ENCODE measurements at places on chromosomes 4 and X. TPM values are rescaled to one million over a fixed set of nuclear protein-coding genes. Genes with fewer than 3 reads are reported as not detected.
A peak's percentile ranks its signal among the peaks of the same experiment; 100 is the strongest.

CXCL13 gene
- not detected for polyA plus RNA-seq

VSIG4 gene
- not detected for polyA plus RNA-seq

DIAPH2 gene
- polyA plus RNA-seq: 10.9 TPM

COX7B2 gene
- not detected for polyA plus RNA-seq

TEX13C gene
- not detected for polyA plus RNA-seq

RBMXL3 gene
- polyA plus RNA-seq: not detected

FAM13A gene
- 1.7 TPM for polyA plus RNA-seq

TMSB15A gene
- 0.92 TPM for polyA plus RNA-seq

MAB21L2 gene
- not detected for polyA plus RNA-seq

DNA sequence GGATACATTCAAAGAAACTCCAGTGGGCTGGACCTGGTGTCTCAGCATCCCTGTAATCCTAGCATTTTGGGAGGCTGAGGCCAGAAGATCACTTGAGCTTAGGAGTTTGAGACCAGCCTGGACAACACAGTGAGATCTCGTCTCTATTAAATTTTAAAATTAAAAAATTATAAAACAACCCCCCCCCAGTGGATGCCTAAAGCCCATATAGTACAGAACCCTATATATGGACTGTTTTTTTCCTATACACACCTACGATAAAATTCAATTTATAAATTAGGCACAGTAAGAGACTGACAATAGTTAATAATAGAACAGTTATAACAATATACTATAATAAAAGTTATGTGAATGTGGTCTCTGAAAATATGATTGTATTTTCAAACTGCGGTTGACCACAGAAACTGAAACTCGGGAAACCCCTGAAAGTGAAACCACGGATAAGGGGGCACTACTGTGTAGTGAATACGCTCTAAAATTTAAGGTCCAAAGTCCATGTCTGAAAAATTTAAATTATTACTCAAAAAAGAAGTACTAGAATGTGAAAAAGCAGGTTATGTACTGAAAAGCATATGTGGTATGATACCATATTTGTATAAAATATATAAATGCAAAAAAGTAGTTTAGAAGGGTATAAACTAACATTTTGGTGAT lies 2.0 kb downstream of the SMIM14 start:
- peaks cover 49% of the 10 kb centered on the region for H3K4me1 ChIP-seq
- peak overlapping the region; percentile 94 for H3K27ac ChIP-seq
- peak overlapping the region; percentile 97 for H3K4me3 ChIP-seq
- peak; percentile 52 for DNase-seq
- H3K27me3 ChIP-seq: peaks cover 8% of the 10 kb centered on the region

GRCh38 chr4:24968992-24969391 lies 56.1 kb upstream of the CCDC149 start:
- H3K27ac ChIP-seq: no peak overlapping the region
- peaks cover 2% of the 10 kb centered on the region for H3K27me3 ChIP-seq
- no peaks in the 10 kb centered on the region for H3K4me1 ChIP-seq

DNA sequence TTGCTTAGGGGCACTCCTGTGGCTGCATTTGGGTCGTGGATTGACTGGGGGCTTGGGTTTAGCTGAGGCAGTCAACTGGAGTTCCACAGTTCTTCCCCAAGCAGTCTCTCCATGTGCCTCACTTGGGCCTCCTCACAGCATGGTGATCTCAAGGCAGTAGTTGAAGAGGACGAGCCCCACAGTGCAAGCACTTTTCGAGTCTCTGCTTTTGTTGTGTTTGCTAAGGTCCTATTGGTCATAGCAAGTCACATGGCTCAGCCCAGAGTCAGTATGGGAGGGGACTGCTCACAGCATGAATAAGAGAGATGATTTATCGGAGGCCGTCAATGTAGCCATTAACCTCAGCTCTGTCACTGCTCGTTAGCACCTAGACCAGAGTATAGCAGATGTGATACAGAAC lies 29.7 kb downstream of the BMX start:
- H3K27ac ChIP-seq: no peak overlapping the region
- no peak for DNase-seq
- H3K36me3 ChIP-seq: no peaks in the 10 kb centered on the region

- DNase-seq: no peak
- no peak overlapping the region for H3K4me3 ChIP-seq
- peak overlapping the region; percentile 15 for H3K27ac ChIP-seq
- peaks cover 42% of the 10 kb centered on the region for H3K4me1 ChIP-seq
- no peaks in the 10 kb centered on the region for H3K27me3 ChIP-seq
- no peaks in the 10 kb centered on the region for H3K36me3 ChIP-seq
Measured at GRCh38 chr4:7659429-7660175, 224.9 kb upstream of the PSAPL1 start.

DNA sequence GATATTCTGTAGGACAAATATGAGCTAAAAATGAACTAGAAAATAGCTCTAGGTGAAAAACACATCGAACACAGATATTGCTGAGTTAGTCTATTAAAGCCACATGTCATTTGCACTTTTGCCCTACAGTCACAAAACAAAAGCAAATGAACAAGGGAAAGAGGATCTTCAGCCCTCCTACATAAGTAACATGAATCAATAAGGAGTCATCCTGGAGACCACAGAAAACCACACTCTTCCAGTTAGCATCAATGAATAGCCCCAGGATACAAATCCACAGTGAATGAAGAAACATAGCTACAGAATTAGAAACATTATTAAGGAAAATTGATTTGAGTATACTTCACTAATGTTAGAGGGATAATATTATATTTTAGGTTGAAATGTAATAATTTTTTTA lies 311.4 kb downstream of the MAPK10 start:
- DNase-seq: no peak
- H3K27ac ChIP-seq: no peak overlapping the region
- no peak overlapping the region for H3K4me3 ChIP-seq
- H3K27me3 ChIP-seq: no peaks in the 10 kb centered on the region
- H3K36me3 ChIP-seq: no peaks in the 10 kb centered on the region

DNA sequence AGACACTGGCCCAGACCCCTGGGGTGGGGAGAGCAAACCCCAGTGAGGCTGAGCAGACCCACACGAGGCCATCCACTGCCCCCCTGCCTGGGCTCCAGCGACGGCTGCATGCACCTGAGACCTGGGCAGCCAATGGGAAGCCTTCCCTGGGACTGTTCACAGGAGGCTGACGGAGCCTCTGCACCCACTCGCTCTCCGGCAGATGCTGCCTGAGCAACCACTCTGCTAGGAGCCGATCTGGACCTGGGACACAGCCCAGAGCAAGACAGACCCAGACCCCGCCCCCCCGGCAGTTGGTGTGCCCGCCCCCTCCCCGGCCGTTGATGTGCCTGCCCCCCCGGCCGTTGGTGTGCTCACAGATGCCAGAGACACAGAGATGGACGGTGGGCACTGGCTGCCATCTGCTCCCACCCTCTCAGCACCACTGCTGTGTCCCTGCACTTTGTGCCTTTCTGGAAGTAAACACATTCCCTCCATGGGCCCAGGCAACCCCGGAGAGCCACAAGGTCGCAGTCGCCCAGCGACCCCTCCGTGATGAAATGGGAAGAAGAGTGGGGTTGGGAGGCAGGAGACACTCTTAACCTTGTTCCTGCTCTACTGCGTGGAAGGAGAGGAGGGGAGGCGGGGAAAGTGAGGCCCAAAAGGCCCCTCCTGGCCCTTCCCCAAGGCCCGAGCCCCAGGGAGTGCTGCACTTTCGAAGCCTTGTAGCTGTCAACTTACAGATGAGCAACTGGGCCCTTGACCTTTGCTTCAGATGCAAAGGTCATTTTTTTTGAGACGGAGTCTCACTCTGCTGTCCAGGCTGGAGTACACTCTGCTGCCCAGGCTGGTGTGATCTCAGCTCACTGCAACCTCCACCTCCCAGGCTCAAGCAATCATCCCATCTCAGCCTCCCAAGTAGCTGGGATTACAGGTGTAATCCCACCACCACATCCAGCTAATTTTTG lies 62.0 kb downstream of the ZFYVE28 start:
- H3K27ac ChIP-seq: peak overlapping the region; percentile 86
- no peak for DNase-seq
- peaks cover 35% of the 10 kb centered on the region for H3K4me1 ChIP-seq

DNA sequence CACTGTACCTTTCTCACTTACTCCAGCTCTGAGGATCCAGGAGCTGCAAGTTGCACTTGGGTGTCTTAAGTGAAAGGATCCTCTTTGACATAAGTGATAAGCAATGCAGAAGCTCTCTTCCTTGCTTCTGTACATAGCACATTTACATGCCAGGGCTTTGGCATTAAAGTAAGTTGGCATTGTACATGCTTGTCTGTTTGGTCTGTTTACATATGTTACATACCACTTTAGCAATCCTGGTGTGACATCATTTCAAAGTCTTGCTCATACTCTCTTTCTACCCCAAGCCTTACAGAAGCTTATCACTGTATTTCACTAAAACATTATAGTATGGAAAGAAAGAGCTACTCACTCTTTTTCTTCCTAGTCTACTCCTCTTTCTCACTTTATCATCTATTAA lies 2548.3 kb downstream of the ARAP2 start:
- no peaks in the 10 kb centered on the region for H3K4me1 ChIP-seq
- H3K27me3 ChIP-seq: no peaks in the 10 kb centered on the region
- no peak overlapping the region for H3K4me3 ChIP-seq
- no peak for DNase-seq
- H3K27ac ChIP-seq: no peak overlapping the region

DNA sequence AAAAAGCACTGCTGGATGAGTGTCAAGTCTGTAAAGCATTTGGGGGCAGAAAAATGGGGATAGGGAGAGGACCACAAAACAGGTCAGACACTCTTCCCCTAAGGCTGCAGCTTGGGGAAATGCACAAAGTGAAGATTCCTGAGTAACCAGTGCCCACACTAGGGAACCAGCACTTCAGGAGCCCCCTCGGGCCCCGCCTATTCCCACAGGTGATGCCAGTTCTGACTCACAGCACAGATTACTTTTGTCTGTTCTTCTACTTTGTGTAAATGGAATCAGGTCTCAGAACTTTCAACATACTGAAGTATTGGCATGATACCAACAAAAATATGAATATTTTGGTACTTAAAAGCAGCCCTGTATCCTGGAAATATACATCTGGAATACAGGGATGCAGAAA lies 112.5 kb downstream of the ADRA2C start:
- no peak for DNase-seq
- no peaks in the 10 kb centered on the region for H3K36me3 ChIP-seq
- peak overlapping the region; percentile 91 for H3K4me3 ChIP-seq

DNA sequence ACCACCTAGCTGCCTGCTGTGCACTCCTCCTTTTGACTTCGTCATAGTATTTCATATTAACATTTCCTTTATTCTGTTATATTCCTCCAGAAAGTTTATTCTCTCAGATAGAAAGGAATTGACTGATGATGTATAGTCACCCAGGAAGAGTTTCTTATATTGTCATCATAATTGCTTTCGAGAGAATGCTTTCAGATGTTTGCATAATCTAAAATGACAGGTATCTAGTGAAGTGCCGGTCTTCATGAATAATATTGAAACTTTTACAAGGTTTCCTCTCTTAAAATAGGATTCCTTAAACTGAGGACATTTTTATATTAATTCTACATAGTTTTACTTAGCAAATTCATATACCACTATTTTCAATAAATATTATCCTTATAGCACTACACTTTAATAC lies 10.1 kb downstream of the SEC24D start:
- H3K36me3 ChIP-seq: peaks cover 31% of the 10 kb centered on the region
- H3K27ac ChIP-seq: no peak overlapping the region
- H3K27me3 ChIP-seq: no peaks in the 10 kb centered on the region

DNA sequence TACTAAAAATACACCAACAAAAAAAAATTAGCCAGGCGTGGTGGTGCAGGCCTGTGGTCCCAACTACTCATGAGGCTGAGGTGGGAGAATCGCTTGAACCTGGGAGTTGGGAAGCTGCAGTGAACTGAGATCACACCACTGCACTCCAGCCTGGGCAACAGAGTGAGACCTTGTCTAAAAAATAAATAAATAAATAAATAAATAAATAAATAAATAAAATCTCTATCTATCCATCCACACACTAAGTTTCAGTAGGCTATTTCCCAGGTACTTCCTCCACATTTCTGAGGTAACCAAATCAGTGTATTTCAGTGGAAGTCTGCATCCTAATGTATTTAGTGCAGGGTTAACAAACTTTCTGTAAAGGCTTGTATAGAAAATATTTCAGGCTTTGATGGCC lies 10.9 kb downstream of the ABRAXAS1 start:
- DNase-seq: no peak
- H3K36me3 ChIP-seq: peaks cover 12% of the 10 kb centered on the region
- H3K4me3 ChIP-seq: no peak overlapping the region
- H3K4me1 ChIP-seq: peaks cover 15% of the 10 kb centered on the region
- no peaks in the 10 kb centered on the region for H3K27me3 ChIP-seq

DNA sequence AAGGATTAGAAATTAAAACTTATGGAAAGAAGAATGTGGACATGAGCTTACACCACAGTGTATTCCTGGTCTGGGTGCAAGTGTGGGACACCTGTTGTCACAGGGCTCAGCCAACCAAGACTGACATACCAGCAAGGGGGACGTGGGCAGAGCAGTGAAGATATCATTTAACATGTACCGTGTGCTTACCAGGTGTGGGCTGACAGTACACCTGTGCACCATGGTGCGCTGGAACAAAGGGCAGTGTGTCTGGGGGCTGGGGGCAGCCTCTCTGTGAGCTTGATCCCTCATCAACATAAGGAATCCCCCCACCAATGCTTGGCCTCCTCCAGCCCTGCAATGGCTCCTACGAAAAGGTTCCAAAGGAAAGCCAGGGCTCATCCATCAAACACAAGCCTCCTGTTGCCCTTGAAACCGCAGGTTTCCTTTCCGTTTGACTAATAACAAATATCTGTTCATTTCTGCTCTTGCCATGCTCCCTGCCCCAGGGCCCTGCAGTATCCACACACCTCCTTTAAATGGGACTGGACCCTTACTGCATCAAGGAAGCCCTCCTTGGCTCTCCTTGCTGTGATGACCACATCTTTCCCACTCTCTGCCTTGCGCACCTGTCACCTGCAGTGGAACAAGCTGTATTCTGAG lies 16.7 kb downstream of the EVC2 start:
- no peaks in the 10 kb centered on the region for H3K36me3 ChIP-seq
- H3K4me1 ChIP-seq: no peaks in the 10 kb centered on the region
- no peak overlapping the region for H3K27ac ChIP-seq
- H3K4me3 ChIP-seq: no peak overlapping the region
- H3K27me3 ChIP-seq: peaks cover 1% of the 10 kb centered on the region
- DNase-seq: no peak

DNA sequence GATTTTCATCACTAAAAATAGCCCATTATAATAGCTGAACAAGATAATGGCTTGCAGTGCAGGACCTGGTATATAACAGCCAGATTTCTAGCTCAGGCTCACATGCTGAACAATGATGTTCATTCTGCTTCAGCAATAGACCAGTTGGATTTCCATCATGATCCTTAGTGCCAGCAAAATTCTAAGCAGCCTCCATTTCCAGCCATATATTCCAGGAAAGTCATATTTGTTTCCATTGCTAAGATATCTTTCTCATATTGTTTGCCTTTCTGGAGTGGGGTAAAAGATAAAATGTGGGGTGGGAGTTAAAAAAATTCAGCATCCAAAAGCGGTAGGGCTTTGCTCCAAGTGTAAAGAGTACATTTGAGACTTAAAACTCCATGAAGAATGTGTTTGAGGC lies 2344.1 kb downstream of the PCDH7 start:
- H3K36me3 ChIP-seq: no peaks in the 10 kb centered on the region
- DNase-seq: no peak
- no peaks in the 10 kb centered on the region for H3K4me1 ChIP-seq
- H3K27ac ChIP-seq: no peak overlapping the region
